T-cell (primary cell): ENCODE measurements at places on chromosomes 2 and 18.

DNA sequence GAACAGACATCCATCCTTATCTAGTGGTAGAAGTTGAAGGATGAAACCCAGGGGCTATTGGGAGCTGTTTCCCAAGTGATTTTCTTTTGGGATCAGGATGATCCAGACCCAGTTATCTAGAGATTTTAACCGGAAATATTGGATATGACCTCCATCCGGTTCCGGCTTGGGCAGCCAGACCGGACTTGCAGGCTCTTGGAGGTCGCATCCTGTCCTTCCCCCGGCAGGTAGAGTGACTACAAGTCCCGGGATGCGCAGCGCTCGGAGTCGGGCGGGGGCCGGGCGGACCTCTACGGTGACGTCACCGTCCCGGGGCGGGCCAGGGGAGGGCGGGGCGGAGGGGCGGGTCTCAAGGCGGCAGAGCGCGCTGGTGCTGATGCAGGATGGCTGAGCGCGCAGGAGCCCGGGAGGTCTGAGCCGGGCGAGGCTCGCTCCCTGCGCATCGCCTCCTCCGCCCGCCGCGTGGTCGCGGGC, at the start of gene KIF5C:
Gene KIF5C (plus strand): TSS at position 360 of the 474 bp plus-strand sequence. CDS start 391 bp downstream, outside the sequence.
- DNase-seq, result peak; percentile 91

- DNase-seq, result no peak
Measured at GRCh38 chr2:66573821-66574233, 138.9 kb downstream of the MEIS1 start.

DNA sequence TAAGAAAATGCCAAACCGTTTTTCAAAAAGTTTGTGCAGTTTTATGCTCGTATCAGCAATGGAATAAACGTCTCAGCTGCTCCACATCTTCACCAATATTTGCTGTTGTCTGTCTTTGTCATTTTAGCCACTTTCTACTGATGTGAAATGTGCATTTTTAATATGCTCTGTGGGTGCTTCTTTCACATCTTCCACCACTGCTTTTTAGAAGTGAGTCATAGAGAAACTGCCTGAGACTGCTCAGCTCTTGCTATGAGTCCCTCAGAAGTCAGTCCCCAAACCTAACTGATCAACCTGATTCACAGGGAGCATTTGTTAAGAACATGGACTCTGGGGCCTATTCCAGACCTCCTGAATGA, 41.0 kb upstream of the EPC2 start:
- DNase-seq, result no peak

- DNase-seq, result no peak
Measured at GRCh38 chr18:6370886-6371635, 43.6 kb downstream of the L3MBTL4 start.

DNA sequence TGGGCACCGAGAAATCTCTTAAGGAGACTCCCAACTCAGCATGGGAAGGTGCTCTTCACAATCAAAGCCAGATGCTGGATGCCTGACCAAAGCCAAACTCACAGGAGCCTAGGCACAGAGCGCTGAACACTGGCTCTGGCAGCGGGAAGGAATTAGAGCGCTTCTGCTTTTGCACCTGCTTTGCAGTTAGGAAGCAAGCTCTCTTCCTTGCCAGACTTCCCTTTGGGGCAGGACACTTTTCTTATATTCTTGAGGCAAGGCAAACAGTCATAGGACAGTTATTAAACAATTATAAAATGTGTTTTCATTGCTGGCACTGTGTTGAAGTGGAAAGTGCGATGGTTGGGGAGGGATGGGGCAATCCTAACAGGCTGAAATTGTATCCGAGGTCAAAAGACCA, 79.6 kb upstream of the DNMT3A start:
- DNase-seq, result no peak

DNA sequence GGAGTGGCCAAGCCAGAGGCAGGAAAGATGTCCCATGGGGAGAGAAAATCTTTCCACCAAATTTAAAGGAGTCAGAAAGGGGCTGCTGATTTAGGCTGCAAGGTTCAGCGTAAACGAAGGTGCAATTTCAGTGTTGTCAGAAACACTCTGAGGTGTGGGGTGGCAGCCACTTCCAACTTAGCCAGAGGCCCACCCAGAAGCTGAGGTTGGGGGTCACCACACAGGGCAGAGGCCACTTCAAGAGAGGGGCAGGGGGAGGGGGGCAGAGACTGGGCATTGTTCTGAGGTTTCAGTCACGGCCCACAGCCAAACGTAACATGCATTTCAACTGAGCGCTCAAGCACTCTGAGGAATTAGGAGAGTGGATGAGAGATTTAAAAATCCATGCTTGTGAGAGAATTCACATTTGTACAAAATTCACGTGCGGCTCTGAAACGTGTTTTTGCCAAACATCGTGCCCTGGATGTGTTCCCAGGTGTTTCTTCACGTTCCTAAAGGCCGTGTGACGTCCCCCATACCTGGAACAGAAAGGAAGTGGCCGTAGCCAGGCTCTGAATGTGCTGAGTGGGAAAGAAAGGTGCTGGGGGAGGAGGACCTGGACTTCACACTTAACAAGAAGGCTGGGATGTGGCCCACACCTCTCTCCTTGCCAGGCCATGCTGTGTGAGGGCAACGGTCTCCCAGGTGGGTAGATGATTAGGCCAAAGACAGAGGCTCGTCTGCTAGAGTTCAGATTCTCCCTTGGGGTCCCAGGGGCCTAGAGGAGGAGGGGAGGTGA, 19.5 kb upstream of the BOK start:
- no peak for DNase-seq

DNA sequence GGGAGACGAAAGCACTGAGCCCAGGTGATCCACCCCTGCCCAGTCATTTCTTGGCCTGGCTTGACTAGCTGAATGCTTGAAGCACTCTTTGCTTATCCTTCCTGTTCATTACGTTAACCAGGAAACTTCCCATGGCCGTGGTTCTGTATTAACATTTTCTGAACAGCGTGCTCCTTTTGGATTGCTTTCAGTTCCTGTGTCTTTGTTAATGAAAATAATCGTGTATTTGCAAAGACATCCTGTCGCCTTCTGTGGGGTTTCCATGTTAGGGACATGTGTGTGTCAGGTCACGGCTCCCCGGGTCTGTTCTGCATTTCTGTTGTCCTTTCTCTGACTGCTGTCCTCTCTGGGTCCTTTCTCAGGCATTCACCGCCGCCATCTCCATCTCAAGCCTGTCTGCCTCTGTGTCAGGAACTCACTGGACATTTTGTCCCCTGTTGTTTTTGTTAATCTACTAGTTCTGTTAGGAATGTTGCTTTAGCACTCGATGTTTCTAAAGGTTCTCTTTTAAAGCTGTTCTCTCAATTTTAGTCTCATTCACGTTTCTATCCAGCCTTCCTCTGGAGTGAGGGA, 434.1 kb upstream of the HS6ST1 start:
- DNase-seq, result no peak

- no peak for DNase-seq
Measured at GRCh38 chr18:54857499-54857898, 29.2 kb downstream of the RAB27B start.

DNA sequence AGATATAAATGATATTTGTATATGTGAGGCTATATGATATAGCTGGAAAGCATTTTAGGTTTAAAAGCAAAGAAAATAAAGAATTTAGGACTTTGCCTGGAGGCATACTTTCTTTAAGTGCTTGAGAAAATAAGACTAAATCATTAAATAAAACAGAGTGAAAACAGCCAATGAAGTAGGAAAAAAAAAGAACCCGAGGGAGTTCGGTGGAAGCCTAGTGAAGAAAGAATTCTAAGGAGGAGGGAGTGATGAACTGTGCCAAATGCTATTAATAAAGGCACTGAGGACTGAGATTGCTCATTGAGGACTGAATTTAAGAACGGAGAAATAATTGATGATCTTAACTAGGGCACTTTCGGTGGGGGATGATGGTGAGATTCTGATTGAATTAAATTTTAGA, 573.5 kb downstream of the DSC3 start:
- DNase-seq, result no peak

GRCh38 chr2:219206328-219207133, at the start of gene ZFAND2B:
Gene ZFAND2B (plus strand): TSS chr2:219206782. CDS start chr2:219206988, 206 bp downstream.
- peak; percentile 91 for DNase-seq
